ENCODE measurements at places on chromosomes 7 and 10. TPM values are rescaled to one million over a fixed set of nuclear protein-coding genes. Genes with fewer than 3 reads are reported as not detected.

The CRPPA gene
- 9.9 TPM for total RNA-seq

The LLCFC1 gene
- total RNA-seq, result not detected

The KCNH2 gene
- 0.66 TPM for total RNA-seq

The ERVW-1 gene
- not detected for total RNA-seq

The LHFPL3 gene
- not detected for total RNA-seq

The BAIAP2L1 gene
- 55.8 TPM for total RNA-seq

The GPER1 gene
- 0.26 TPM for total RNA-seq

The FFAR4 gene
- 0.61 TPM for total RNA-seq

GRCh38 chr7:94212160-94212559 is 182.5 kb upstream of the COL1A2 start:
- DNase-seq, result no peak

DNA sequence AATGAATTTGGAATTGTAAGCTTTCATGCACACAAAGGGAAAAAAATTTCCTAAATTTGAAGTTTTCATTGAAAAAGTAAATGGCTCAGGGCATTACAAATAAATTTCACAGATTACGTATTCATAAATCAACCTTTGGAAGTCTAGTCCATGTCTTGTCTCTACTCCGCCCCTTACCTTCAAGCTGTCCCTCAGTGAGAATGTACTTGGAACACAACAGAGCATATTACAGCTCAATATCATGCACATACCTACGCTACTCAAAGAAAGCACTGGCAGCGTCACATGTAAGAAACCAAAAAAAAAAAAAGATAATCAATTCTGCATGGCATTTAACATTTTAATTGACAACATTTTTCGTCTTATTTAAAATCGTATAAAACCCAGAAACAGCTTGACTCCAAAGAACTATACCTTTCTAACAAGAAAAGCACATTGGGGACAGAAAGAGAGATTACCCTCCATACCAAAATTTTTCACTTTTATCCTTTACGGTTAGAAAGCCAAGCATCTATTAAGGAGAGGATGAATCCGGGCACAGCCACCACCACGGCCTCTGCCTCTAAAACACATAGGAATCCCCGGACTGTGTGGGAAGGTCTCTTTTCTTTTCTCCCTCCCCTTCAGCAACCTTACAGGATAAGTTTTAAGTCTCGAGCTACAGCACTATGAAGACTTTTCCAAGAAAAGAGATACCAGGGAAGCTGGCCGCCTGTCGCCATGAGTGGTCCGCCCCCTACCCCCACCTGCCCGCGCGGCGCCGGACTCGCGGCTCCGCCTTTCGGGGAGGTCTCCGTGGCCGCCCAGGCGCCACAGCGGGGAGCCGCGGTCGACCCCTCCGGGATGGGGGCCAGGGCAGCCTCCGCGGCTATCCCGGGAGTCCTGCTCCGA is 1.1 kb downstream of the JMJD1C start:
- DNase-seq, result peak; percentile 79

DNA sequence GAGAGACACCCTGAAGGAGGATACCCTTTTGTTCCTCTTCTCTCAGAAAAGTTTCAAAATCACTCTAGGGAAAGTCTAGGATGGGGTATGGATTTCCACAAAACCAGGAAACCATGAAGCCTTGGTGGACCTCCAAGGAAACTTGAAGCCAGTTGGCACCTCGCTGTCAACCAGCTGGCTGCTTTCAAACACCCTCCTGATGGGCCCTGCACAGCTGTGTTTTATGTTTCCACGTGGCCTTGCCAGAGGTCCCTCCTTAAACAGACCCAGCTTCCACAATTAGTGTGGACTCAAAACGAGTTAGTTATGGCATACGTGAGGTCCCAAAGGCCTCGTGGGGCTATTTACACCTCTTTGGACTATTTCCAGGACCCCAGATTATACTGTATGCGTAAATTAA is 5.9 kb downstream of the PPP1R3A start:
- DNase-seq, result no peak

- DNase-seq, result peak; percentile 29
Measured at GRCh38 chr7:47573758-47574481, 8.0 kb downstream of the TNS3 start.

GRCh38 chr7:16204953-16205352 is 216.4 kb downstream of the CRPPA start:
- DNase-seq, result no peak

DNA sequence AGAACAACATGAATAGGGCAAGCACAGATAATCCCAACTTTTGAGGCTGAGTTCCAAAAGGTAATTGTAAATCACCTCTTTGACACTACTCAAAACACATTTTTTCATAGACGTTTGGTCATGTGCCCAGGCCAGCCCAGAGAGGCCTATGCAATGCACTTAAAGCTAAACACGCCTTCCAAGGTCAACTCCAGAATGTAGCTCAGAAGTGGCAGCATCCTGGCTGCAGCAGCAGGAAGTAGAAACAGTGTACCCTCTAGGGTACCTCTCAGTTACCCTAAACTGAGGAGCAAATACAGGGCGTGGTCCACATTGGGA is 58.7 kb downstream of the OSBPL3 start:
- no peak for DNase-seq

DNA sequence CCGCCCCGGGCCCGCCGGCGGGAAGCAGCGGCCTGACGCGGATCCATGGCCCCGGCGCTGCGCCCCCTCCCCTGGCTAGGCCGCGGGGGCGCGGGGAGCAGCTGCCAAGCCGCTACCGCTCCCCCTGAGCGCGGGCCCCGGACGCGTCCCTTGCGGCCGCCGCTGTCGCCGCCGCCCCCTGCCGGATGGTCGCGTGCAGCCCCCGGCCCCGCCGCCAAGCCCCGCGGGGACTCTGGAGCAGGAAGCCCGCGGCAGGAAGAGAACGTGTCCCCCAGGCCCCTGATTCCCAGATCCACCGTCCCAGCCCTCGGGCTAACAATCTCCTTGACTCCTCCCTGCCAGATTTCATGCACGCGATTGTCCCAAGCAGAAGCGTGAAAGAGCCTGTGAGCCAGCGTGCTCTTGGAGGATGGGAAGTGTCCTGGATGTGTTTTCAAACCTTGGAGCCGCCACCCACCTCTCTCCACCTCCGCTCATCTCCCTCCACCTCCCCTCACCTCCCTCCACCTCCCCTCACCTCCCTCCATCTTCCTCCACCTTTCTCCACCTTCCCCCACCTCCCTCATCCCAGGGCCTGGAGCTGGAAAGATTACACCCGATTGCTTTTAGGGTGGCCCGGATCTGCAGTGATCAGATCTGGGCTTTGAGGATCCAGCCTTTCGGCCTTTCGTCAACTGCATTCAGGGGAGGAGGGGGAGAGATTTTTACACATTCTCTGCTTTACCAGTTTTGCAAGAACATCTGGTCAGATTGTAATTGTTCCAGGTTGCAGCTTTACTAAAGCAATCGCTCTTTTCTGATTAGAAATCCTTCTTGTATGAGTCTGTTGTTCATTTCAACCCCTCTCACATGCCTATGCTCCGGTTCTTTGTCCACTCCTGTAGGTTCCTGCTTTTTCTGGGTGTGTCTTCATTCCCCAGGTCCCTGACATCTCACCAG is 570 bp upstream of the PRTFDC1 start:
- DNase-seq, result peak; percentile 71

DNA sequence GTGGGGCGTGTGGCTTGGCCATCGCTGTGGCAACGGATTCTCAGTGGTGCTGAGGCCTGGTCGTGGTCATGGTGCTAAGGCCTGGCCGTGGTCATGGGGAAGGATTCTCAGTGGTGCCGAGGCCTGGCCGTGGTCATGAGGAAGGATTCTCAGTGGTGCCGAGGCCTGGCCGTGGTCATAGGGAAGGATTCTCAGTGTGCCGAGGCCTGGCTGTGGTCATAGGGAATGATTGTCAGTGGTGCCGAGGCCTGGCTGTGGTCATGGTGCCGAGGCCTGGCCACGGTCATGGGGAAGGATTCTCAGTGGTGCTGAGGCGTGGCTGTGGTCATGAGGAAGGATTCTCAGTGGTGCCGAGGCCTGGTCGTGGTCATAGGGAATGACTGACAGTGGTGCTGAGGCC is 327.9 kb downstream of the ADARB2 start:
- DNase-seq, result no peak

- no peak for DNase-seq
Measured at GRCh38 chr7:41916450-41916927, 213.6 kb upstream of the INHBA start.

GRCh38 chr10:130554701-130555410 is 418.7 kb downstream of the GLRX3 start:
- no peak for DNase-seq

DNA sequence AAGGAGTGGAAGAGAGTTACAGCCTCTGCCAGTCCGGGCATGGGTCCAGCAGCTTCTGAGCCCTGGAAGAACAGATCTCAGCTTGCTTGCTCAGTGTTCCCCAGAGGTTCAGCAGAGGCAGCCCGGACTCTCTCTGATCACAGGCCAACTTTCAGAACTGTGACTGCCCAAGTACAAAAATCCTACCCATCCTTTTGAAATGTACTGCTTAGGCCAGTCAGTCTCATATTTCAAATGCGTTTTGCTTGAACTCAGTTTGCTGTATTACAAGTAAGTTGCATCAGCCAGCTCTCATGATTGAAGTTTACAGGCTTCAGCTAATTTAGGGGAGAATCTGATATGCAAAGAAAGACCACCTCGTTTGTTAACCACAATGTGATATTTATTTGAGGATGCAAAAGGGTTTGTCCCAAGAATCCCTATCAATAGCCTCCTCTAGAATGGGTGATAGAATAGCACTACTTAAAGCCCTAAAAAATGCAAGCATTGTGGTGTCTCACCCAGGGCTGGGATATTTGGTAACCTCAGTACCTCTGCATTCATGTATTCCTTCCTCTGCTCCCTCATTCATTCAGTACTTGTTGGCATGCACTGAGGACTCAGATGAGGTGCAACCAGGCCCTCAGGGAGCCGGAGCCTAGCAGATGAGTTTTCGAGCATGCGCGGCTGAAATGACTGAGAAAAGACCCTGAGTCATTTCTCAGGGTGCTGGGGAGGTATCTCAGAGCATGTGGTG is 7.0 kb downstream of the AIMP2 start:
- no peak for DNase-seq

DNA sequence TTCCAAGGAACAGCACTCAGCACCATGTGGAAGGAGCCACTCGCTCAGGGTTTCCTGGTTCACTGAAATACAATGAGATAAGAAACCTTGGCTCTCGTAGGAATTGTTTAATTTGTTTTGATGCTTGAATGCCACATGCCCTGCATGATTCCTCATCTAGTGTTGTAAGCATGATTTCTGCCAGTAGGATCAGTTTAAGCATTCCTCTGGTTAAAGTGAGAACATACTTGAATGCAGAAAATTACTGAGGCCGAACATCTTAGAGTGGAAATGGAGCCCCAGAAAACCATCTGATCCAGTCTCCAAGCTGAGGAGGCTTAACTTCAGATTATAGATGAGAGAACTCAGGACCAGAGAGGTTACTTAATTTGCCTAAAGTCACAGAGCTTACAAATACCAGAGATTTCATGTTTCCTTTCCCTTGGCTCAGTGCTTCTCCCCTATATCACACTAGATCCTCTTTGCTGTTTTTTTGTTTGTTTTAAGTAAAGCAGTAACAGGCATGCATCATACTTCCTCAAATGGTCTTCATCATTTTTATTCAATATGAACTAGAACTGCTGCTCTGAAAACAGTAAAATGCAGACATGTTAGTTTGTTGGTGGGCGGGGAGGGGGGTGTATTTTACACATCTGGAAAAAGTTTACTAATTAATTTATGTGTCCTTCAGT is 125.1 kb downstream of the ADAM12 start:
- no peak for DNase-seq

DNA sequence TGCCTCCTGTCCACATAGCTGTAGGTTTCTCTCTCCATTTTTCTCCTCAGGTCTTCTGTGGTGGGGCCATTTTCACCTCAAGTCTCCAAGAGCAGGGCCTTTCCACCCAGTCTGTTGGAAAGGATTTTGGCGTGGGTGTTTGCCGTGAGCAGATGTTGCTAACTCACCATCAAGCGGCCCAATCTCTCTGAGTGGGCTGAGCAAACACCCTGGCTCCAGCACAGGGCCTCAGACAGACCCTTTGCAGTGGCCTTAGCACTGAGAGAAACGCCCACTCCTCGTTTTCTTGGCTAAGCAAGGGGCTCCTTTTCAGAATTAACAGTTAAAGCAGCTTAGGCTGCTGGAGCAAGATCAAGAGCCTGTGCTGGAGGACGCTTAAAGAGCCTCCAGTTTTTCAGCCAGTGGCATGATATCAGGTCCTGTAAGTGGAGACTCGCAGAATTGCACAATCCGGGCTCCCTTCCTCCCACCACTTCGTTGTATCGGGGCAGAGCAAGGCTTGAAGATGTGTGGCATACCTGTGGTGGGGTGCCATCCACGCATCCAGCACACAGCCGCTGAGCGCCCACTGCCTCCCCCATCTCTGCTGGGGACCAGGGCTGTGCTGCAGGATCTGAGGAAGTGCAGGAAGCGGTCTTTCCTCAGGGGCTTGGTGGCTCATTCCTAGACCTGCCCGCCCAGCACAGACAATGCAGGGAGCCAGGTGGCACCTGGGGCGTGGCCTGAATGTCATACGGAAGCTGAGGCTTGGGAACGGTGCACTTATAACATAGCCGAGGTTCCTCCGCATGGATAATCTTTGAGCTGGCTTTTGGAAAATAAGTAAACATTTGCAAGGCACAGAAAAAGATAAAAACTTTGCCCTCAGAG is 142.7 kb downstream of the ADARB2 start:
- no peak for DNase-seq

DNA sequence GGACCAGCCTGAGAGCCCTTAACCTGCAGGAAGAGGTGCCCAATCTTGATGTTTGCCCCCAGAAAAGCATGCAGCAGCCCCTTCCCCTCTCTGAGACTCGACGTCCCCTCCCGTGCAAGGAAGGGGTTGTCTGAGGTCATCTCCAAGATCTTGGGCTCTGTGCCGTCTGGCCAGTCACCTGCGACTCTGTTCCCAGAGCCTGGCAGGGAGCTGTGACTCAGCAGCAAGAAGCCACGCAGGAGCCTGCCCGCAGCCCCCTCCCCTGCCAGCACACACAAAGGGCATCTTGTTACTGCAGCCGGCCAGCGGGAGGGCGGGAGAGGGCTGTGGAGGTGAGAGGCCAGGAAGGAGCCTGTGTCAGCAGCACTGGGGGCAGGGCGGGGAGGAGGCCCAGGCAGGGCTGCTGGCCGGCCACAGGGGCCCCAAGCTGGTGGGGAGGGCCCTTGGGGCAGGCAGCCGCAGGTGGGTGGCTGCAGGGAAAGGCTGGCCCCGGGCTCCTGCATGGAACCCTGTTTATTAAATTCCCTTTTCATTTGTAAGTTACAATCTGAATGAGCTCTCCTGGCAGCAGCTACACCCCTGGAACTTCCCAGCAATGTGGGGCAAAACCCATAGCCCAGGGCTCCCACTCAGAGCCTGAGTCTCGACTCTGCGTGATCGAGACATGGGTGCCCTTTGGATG is 103.7 kb upstream of the ZMIZ1 start:
- peak; percentile 97 for DNase-seq

GRCh38 chr10:93797825-93798224 is 40.1 kb downstream of the LGI1 start:
- no peak for DNase-seq
